ENCODE measurements at places on chromosomes 12 and 14. TPM values are rescaled to one million over a fixed set of nuclear protein-coding genes. Genes with fewer than 3 reads are reported as not detected.
A peak's percentile ranks its signal among the peaks of the same experiment; 100 is the strongest.

The ITGB7 gene
- total RNA-seq = 7.7 TPM

The AQP6 gene
- 0.35 TPM for total RNA-seq

The EIF2S3B gene
- total RNA-seq = 0.52 TPM

The ENO2 gene
- 41.8 TPM for total RNA-seq

GRCh38 chr12:3579446-3580093 is 88.6 kb downstream of the PRMT8 start:
- no peak for DNase-seq

DNA sequence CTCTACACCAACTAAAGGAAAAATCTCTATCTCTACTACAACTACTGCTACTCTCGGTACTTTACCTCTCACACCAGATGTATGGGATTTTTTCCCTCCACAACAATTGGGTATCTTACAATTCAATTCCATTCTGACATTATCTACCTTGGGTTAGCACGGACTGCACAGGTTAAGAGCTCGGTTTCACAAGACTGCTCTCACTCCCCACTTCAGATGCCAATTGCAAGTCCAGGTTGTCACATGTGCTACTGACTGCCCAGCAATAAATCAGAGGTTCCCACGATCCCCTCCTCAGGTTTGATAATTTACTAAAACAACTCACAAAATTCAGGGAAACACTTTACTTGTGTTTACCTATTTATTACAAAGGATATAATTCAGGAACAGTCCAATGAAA is 58.0 kb downstream of the OVCH1 start:
- no peak for DNase-seq

DNA sequence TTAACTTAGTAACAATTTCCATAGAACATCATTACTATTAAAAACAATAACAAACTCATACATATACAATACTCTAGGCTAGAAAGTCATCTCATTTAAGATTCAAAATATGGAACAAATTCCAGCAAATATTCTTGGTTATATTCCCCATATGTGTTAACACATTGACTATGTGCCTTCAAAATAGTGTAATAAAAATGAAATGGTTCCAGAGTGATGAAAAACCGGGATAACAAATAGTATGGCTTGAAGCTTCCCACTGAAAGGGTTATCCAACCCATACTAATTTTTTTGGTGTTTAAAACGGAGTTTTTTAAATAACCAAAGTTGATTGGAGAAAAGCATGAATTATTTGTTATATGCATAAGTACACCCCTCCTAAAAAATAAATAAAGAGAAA is 5.3 kb downstream of the LRIG3 start:
- DNase-seq = no peak

- no peak for DNase-seq
Observed at GRCh38 chr14:89616852-89617341, 199.9 kb upstream of the FOXN3 start.

DNA sequence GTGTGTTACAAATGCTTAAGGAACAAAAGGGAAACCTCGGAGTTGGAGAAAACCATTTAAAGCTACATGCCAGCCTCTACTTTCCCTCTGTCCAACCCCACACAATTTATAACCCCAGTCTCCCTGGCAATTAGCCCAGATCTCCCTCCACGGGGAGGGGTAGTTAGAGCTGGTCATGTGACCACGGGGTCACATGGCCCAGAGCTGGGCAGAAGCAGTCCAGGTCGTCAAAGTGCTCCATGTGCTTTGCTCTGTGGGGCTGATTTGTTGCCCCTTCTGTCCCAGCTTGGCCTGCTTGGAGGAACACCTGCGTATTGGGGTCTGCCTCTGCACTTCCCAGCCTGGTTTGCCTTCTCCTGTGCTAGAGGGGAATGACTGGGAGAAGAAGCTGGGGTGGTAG is 219.1 kb downstream of the RBM19 start:
- DNase-seq = no peak

- no peak for DNase-seq
Observed at GRCh38 chr14:26765768-26766520, 168.1 kb upstream of the NOVA1 start.

DNA sequence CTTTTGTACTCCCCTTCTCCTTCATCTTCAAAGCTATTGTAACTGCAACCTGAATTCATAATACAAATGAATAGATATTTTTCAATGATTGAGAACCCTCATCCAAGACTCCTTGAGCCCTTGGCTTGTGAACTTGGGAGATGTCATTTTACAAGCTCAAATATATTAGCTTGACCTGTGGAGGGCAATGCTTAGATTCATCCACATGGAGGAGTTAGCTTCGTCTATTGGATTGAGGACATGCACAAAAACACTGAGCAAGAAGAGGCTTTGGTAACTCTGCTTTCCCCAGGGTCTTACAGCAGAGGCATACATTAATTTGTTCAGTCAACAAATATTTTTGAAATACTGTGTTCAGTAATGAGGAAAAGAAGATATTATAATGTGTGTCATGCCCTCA is 101.1 kb downstream of the OTOGL start:
- DNase-seq = no peak

DNA sequence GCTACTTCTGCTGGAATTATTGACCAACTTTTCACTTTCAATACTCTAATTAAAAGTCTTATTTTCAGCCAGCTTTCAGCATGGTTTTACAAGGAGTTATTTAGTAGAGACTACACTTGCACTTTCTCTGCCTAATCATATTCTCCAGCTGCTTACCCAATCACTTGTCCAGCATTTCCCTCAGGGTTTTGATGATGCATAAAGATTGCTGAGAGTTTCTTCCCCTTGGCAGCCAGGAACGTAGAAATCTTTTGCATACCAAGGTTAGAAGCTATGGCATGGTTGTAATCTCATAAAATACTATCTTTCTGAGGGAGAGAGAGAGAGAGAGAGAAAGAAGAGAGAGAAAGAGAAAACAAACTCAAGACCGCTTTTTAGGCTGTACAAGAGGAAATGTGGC is 10.8 kb downstream of the OR4Q3 start:
- no peak for DNase-seq

GRCh38 chr14:77139540-77140358 is 1.8 kb downstream of the ZDHHC22 start:
- no peak for DNase-seq

- no peak for DNase-seq
Observed at GRCh38 chr12:71269281-71269598, 111.4 kb upstream of the TSPAN8 start.

DNA sequence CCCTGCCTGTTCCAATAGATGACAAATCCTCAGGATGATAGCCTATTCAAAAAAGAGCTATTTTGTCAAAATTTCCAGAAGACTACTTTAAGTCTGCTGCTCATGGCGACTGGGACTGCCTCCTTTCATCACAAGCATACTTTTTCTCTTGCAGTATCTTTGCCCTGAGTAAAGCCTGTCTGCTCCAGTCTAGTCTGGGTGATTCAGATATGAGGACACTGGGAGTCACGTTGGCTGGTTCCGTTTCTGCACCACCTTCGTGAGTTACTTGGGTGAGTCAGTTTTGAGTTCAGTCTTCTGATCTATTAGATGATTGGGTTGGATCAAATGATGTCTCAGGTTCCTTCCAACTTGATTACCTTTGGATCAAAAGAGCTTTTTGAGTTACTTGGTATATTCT is 301.3 kb upstream of the STXBP6 start:
- no peak for DNase-seq

DNA sequence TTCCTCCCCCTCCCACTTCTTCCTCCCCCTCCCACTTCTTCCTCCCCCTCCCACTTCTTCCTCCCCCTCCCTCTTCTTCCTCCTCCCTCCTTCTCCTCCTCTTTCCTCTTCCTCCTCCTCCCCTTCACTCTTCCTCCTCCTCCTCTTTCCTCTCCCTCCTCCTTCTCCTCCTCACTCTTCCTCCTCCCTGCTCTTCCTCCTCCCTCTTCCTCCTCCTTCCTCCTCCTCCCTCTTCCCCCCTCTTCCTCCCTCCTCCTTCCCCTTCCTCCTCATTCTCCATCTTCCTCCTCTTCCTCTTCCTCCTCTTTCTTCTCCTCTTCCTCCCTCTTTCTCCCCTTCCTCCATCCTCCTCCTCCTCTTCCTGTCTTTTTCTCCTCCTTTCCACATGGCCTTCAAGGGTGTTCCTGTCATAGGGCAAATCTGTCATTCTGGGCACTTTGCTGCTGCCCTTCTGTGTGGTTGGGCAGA is 111.4 kb downstream of the PHETA1 start:
- no peak for DNase-seq

DNA sequence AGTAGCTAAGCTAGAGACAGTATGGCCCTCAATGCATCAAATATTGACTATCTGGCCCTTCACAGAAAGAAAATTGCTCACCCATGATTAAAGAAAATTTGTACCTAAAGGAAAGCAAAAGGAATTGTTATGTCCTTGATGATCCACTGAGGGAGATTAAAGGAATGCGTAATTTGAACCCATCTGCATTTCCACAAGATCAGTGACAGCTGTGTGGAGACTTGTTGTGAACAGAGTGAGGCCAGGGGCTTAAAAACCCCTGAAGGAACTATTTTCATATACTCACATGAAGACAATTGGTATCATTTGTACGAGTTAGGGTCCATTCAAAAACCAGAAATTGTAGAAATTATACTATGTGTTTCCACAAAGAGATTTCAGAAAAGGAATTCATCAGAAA is 1908.1 kb upstream of the SEL1L start:
- DNase-seq = no peak

DNA sequence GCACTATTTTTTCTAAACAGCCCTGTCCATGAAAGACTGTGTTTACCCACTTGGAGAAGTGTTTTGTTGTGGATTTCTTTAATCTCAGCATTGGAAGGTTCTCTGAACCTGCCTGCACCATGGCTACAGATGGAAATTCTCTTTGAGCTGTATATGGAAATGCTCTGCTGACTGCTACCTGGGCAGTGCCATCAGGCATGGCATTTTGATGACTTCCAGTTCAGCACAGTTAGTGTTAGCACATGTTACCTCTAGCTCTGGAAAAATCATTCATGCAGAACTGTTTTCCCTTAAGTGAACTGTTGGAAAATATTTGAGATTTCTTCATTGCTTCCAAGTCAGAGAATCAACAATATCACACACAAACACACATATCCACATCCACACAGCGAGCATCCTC is 52.6 kb upstream of the RIC8B start:
- DNase-seq = no peak

GRCh38 chr14:57999979-58000378 is 134.1 kb upstream of the SLC35F4 start:
- DNase-seq = no peak

GRCh38 chr12:12992418-12993130 is 7.5 kb downstream of the HEBP1 start:
- DNase-seq = peak; percentile 73

DNA sequence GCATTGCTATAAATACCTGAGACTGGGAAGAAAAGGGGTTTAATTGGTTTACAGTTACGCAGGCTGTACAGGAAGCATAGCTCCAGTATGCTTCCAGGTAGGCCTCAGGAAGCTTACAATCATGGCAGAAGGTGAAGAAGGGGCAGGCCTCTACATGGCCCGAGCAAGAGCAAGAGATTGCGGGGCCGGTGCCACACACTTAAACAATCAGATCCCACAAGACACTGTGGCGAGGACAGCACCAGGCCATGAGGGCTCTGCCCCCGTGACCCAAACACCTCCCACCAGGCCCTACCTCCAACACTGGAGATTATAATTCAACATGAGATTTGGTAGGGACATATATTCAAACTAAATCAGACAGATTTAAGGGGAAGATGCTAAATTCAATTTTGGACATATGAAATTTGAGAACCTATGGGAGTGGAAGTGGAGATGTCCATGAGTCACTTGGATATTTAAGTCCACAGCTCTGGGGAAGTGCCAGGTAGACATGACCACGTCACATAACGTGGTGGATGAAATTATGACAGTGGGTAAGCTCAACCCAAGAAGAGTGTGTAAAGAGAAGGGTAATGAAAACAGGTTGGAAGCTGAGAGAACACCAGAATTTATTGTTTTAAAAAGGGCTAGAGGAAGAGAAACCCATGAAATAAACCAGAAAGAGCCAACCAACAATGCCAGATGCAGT is 1.5 kb upstream of the LTA4H start:
- DNase-seq = no peak

- peak; percentile 74 for DNase-seq
Observed at GRCh38 chr12:49094160-49094974, at the start of gene DHH. Gene DHH (minus strand): TSS chr12:49094801. CDS start chr12:49094512, 289 bp downstream.

DNA sequence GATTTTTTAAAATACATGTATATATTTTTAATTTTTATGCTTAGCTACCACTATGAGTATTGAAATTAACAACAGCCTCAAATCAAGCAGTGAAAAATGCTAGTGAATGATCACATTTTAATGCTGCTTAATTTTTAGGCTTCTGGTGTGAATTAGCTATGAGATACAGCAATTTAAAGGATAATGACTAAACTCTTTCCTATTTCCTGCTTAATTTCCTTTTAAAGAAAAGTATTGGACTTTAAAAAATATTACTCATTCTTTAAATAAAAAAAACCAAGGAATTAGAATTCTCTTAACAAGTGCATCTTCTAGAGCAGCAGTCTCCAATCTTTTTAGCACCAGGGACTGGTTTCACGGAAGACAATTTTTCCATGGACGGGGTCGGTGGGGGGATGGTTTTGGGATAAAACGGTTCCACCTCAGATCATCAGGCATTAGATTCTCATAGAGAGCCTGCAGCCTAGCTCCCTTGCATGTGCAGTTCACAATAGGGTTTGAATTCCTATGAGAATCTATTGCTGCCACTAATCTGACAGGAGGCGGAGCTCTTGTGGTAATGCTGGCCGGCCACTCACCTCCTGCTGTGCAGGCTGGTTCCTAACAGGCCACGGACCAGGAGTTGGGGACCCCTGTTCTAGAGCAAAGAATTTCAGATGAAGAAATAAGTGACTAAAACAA is 18.6 kb upstream of the NTN4 start:
- no peak for DNase-seq

DNA sequence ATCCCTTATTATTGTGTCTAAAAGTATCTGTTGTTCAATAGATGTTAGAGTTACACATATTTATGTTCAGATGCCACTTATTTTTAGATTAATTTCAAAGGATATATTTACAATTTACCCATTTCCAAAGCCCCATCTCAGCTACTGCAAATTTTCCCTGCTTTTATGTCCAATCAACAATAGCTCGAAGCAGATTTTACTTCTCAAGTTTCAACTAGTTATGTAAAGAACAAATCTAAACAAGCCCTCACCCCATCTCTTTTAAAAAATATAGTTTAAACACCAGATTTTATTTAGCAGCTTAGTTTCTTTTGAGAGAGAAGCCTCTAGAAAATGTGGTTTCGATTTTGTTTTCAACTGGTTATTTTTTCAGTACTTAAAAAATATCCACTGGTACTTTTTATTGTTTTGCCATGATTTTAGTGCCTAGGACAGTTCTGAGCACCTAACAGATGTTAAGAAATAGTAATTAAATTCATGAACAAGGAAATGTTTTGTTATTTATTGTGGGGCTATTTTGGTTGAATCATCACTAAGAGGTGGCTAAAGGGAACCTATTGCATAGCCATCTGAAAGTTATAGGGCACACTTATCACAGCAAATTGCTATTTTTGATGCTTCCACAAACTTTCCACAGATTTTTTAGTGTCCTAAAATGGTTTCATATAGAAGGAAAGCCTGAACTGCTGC is 96.2 kb upstream of the BMP4 start:
- no peak for DNase-seq

- DNase-seq = no peak
Observed at GRCh38 chr14:64444984-64445845, 20.1 kb upstream of the AKAP5 start.

- no peak for DNase-seq
Observed at GRCh38 chr12:116325336-116325664, 47.8 kb upstream of the MED13L start.
